ENCODE measurements at places on chromosomes 12 and 14.
A peak's percentile ranks its signal among the peaks of the same experiment; 100 is the strongest.

GRCh38 chr14:45177076-45177475 is 41.3 kb downstream of the FANCM start:
- DNase-seq = no peak

DNA sequence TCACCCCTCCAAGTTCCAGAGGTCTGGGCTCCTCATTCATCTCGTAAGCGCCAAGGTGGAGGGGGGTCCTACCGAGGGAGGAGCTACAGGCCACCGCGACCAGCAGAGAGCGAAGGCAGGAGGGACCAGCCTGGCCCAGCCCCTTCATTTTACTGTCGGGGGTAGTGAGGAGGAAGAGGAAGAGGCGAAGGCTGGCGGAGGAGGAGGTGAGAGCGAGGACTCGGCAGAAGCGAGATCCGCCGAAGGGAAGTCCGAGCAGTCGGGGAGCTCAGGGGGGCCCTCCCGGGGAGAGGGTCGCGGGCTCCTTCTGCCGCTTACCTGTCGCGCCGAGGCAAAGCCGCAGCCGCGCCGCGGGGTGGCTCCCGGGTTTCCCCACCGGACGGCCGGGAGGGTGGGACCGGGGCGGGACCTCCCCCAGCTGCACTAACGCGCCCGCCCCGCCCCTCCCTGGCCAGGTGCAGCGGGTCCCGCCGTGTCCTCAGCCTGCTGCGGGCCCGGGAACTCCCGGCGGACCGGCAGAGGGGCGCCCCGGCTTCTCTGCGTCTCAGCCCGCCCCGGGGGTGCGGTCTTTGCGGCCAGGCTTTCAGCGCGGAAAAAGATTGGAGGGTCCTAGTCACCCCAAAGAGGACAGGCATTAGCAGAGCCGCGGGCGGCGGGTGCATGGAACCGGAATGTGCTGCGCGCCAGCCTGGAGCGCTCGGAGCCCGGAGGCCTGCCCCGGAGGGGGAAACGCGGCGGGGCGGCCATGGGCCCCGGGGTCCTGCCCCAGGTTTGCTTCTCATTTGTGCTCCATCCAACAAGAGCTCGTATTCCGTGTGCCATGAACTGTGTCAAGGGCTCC is at the start of gene GALNT6:
TSS of gene GALNT6 (minus strand) at position 124 of the 841 bp plus-strand sequence. CDS start 11,625 bp downstream, outside the sequence.
- DNase-seq = peak; percentile 89

DNA sequence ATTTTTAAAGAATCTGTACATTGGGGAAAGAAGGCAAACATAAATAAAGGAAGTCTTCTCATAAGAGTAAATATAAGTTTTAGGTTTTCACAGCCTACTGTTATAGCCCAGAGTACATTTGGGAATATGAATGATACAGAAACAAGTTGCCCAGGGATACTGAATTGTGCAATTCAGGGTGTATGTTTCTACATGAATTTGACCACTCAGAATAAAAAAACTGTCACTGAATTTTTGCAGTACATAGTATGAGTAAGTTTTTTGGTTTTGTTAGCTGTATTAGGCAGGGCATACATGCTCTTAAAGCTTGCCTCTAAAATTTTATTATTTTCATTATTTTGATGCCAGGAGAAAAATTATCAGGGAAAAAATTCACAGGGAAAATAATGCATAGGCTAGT is 6.6 kb upstream of the PCNX4 start:
- no peak for DNase-seq

DNA sequence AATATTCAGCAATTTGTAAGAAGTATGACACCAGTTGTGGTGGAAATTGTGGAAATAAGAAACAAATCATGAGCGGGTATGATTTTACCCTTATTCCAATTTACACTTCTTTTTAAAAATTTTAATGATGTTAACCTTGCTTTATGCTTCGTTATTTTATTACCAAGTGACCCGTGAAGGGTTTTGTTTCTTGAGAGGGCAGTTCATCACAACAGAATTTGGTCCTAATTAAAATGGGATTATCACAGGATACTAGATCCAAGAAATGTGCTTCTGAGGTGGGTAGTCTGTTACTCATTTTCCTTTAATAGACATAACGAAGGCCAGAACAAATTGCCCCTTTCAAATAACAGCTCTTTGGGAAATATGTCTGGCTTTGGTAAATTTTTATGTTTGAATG is 25.5 kb upstream of the RASSF8 start:
- no peak for DNase-seq

DNA sequence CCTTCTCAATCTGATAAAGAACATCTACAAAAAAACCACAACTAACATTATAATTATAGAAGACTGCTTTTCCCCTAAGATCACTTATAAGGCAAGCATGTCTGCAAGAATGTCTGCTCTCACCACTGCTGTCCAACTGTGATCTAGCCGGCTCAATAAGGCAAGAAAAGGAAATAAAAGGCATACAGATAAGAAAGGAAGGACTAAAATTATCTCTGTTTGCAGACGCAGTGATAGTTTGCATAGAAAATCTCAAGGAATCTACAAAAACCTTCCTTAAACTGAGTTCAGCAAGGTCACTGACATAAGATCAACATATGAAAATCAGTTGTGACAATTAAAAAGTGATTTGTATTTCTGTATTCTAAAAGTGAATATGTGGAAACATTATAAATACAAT is 138.0 kb upstream of the EGLN3 start:
- DNase-seq = no peak

DNA sequence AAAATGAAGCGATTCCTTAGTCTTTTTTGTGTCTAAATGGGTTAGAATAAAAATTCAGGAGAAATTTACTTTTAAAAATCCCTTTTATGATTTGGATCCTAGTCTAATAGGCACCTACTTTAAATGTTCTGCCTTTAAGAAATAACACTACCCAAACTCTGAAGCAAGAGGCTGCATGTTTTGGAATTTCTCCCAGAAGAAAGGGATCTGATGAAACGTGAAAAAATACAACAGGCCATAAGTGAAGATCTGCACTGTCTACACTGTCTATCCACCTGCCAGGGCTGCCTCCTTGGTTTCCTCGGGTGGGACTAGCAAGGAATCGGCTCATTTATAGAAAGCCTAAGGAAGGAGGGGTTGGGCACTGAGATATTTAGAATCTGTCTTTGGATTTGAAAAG is 22.1 kb downstream of the ACVR1B start:
- no peak for DNase-seq

DNA sequence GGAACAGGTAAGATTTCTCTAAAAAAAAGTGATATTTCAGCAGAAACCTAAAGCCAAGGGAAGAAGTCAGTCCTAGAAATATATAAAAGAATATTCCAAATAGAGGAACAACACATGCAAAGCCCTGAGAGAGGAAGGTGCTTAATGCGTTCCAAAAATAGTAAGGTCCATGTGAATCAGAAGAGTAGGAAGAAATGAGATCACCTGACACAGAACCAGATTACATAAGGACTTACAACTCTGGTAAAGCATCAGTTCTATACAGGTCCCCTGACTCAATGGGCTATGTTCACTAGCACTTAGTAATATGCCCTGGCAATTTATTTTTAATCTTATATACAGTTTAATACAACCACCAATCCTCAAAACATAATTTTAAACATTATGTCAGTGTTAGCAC is 30.0 kb downstream of the SENP1 start:
- DNase-seq = no peak

GRCh38 chr12:93839064-93839463 is 161.9 kb downstream of the CRADD start:
- DNase-seq = no peak

GRCh38 chr12:11731455-11731854 is 82.0 kb downstream of the ETV6 start:
- DNase-seq = no peak

DNA sequence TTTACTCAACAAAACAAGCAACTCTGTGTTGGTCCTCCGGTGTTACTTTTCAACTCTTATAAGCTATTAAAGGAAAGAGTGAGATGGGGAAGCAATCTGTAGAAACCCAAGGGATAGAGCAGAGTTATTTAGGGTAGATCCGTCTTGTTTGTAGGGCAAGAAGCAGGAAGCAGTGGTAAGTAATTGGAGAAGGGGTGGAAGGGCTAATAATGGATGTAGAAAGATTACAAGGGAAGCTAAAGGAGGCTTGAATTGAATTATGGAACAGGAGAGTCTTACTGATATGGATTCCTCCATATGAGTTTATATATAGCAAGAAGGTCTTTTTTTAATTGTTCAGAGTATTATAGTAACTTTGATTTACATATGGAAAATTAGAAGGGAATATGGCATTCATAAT is 72.7 kb downstream of the MNAT1 start:
- no peak for DNase-seq

- DNase-seq = no peak
Observed at GRCh38 chr12:85005615-85006014, 30.5 kb downstream of the TSPAN19 start.

GRCh38 chr14:22471545-22472121 is 117.4 kb downstream of the DAD1 start:
- no peak for DNase-seq

DNA sequence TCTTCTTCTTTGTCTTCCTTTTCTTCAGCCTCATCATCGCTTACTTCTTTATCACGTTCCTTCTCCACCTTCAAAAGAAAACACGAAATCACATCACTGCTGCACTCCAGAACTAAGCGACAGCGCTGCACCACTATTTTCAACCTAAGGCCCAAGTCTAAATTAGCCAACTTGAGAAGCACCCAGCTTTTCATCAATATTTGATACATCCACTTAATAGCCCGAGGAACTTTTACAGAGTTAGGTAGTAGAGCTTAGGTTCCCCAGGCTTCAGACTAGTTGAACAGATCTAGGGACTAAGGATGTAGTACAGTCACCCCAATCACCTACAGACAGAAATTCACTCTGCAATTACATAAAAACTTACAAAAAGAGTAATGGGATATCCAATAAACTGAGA is 1.9 kb downstream of the HSP90AA1 start:
- no peak for DNase-seq

- no peak for DNase-seq
Observed at GRCh38 chr12:31768046-31768445, 39.2 kb upstream of the AMN1 start.

- DNase-seq = no peak
Observed at GRCh38 chr12:131862084-131862441, 32.4 kb upstream of the ULK1 start.

DNA sequence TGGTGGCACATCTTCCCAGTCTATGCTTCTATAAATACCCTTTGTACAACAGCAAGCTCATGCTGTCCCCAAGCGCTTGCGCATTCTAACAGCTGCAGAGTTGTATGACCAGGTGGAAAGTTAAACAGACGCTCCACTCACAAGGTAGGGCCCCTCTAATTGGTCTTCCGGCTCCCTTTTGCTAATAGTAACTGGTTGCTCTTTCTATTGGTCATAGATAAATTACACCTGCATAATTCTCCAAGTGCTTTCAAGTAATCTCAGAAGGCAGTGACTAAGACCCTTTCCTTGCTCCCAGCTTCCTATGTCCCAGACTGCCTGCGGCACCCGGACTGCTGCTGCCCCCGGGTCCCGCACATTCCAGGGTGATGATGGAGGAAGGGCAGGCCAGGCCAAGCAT is 6.1 kb upstream of the TSPAN9 start:
- DNase-seq = no peak

GRCh38 chr12:30953257-30953656 is 26.7 kb downstream of the TSPAN11 start:
- DNase-seq = no peak

- no peak for DNase-seq
Observed at GRCh38 chr12:226401-226800, 12.4 kb upstream of the SLC6A12 start.

DNA sequence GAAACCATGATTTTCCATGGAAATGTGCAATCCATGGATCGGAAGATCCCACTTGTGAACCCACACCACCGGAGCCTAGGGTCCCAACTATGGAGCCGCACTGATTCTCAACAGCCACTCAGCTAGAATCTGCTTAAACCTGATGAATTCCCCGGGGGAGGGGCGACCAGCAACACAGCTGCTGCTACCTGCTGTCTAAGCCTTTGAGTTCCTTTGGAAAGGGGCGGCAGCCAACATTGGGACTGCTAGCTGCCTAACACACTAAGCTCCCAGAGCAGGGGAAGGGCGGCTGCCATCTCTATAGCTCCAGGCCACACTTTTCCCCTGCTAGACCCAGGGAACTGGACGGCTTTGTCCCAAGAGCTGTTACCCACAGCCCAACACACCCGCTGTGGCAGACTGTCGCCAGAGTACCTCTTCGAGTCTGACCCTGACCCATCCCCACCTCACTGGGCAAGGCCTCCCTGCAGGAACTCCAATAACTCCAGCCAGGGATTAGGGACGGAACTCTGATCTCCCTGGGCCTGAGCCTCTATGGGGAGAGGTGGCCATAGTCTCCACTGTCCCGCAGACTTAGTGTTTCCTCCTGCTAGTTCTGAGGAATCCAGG is 205.8 kb upstream of the SLC16A7 start:
- DNase-seq = no peak

DNA sequence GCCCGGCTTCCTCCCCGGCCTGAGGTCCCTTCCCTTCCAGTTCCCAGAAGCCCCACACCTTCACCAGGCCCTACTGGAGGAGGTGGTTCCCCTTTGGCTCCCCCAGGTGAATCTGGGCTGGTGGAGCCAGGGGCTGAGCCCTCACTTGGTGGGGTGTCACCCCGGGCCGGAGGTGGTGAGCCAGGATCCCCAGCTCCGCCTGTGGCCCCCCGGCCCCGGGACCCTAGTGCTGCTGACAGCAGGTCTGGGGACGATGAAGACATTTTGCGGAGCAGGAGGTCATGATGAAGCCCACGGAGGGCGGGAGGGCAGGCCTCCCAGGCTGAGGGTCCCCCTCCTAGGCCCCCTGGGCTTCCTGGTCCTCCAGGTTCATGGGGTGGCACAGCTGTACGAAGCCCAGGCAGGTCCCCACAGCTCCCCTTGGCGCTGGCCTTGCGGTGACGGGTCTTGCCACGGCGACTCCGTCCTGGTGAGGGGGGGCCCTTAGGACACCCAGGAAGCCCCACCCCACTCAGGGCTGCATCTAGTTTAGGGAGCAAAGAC is 16.6 kb downstream of the MAP3K12 start:
- no peak for DNase-seq

- no peak for DNase-seq
Observed at GRCh38 chr14:76715511-76716081, 45.7 kb upstream of the VASH1 start.

- DNase-seq = peak; percentile 26
Observed at GRCh38 chr14:61812347-61813095, 50.3 kb downstream of the SNAPC1 start.

- DNase-seq = peak; percentile 78
Observed at GRCh38 chr12:116384691-116385485, 107.4 kb upstream of the MED13L start.

Measured in GM10248 (cell line).